ENCODE measurements at places on chromosomes 6 and 20. TPM values are rescaled to one million over a fixed set of nuclear protein-coding genes. Genes with fewer than 3 reads are reported as not detected.

ABHD16B gene
- total RNA-seq: not detected

- H3K4me1 ChIP-seq: peaks cover 3% of the 10 kb centered on the region
- DNase-seq: no peak
- H3K36me3 ChIP-seq: peaks cover 8% of the 10 kb centered on the region
- H3K27me3 ChIP-seq: no peaks in the 10 kb centered on the region
- H3K27ac ChIP-seq: no peak overlapping the region
- H3K4me3 ChIP-seq: no peak overlapping the region
Observed at GRCh38 chr6:114312931-114313330, 29.9 kb downstream of the HS3ST5 start.

DNA sequence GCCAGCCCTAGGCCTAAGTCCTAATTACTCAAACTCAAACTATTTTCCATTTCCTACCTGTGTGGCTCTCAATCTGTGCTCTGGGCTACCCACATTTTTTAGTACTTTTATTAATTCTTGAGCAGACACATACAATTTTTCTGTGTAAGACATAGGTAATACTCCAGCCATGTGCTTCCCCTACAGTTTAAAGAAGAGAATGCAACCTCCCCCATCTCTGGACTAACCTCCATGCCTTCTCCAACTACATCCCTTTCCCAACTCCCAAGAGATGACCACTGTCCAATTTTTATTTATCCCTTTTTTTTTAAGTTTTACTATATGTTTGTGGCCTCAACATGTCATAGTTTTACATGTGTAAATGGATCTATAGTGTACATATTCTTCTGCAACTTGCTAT is 5.8 kb downstream of the HMGN4 start:
- no peak for DNase-seq
- no peaks in the 10 kb centered on the region for H3K36me3 ChIP-seq
- no peak overlapping the region for H3K27ac ChIP-seq
- peaks cover 4% of the 10 kb centered on the region for H3K27me3 ChIP-seq
- peaks cover 12% of the 10 kb centered on the region for H3K4me1 ChIP-seq

DNA sequence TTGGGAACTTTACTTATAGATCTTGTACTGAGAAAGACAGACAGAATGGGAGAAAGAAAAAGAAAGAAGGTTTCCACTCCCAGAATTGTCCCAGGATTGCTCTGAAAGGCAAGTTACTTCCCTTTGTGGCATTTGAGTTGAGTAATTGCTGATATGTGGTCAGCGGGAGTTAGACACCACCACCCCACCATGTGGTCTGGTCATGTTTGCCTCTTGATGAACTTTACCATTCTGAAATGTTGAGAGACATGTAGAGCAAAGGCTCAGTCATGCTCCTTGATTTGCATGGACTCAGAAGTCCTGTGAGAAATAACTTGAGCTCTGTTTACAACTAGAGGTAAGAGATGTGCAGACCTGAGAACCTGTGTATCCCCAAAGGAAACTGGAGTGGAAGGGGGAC is 17.1 kb downstream of the TCF21 start:
- peaks cover 5% of the 10 kb centered on the region for H3K36me3 ChIP-seq
- no peaks in the 10 kb centered on the region for H3K4me1 ChIP-seq
- H3K27me3 ChIP-seq: no peaks in the 10 kb centered on the region
- no peak overlapping the region for H3K27ac ChIP-seq

Data from glutamatergic neuron (in vitro differentiated cells).